ENCODE measurements at places on chromosomes 2 and 18. TPM values are rescaled to one million over a fixed set of nuclear protein-coding genes. Genes with fewer than 3 reads are reported as not detected.

REG3A gene
- total RNA-seq, result not detected

LIMS4 gene
- 0.41 TPM for total RNA-seq

DSC2 gene
- 5.3 TPM for total RNA-seq

ZNF407 gene
- 22.0 TPM for total RNA-seq

ERLEC1 gene
- 54.2 TPM for total RNA-seq

PKDCC gene
- 19.6 TPM for total RNA-seq

TMEFF2 gene
- total RNA-seq, result 37.5 TPM

ALPI gene
- total RNA-seq, result not detected

SATB2 gene
- 440 TPM for total RNA-seq

HOXD13 gene
- total RNA-seq, result not detected

CCDC195 gene
- total RNA-seq, result not detected

SS18 gene
- 49.3 TPM for total RNA-seq

UGT1A3 gene
- total RNA-seq, result not detected

SCN9A gene
- total RNA-seq, result 68.5 TPM

GRB14 gene
- total RNA-seq, result 15.1 TPM

KLHL30 gene
- under 0.01 TPM for total RNA-seq

UGGT1 gene
- total RNA-seq, result 51.8 TPM

C2orf76 gene
- 11.0 TPM for total RNA-seq

IL36G gene
- under 0.01 TPM for total RNA-seq

RAB3GAP1 gene
- 61.1 TPM for total RNA-seq

RFX8 gene
- total RNA-seq, result 0.41 TPM

UGT1A10 gene
- not detected for total RNA-seq

NETO1 gene
- 44.4 TPM for total RNA-seq

TNFAIP6 gene
- total RNA-seq, result 0.41 TPM

RIT2 gene
- total RNA-seq, result 29.3 TPM

ADI1 gene
- 11.8 TPM for total RNA-seq

MBD2 gene
- total RNA-seq, result 18.3 TPM

ABCB11 gene
- total RNA-seq, result under 0.01 TPM

ATP6V1B1 gene
- not detected for total RNA-seq

LTBP1 gene
- 22.8 TPM for total RNA-seq

DSC3 gene
- 0.82 TPM for total RNA-seq

IL1RL2 gene
- 0.82 TPM for total RNA-seq

PARD6G gene
- 9.4 TPM for total RNA-seq

MAP4K3 gene
- total RNA-seq, result 104 TPM

RNU2-63P gene
- not detected for total RNA-seq

FOXI3 gene
- total RNA-seq, result 0.41 TPM

CYP27C1 gene
- 2.4 TPM for total RNA-seq

CNTNAP5 gene
- total RNA-seq, result 30.6 TPM

SLC4A5 gene
- total RNA-seq, result 1.2 TPM

NR4A2 gene
- 15.1 TPM for total RNA-seq

PLEKHH2 gene
- total RNA-seq, result 7.3 TPM

LRP1B gene
- 84.0 TPM for total RNA-seq

APCDD1 gene
- 10.6 TPM for total RNA-seq

CROCC2 gene
- not detected for total RNA-seq

CPLX4 gene
- not detected for total RNA-seq

KCNF1 gene
- total RNA-seq, result 20.0 TPM

GLB1L gene
- 4.9 TPM for total RNA-seq

VIT gene
- total RNA-seq, result 0.41 TPM

AQP12A gene
- total RNA-seq, result not detected

AMER3 gene
- total RNA-seq, result 44.0 TPM

FBXO36 gene
- 7.3 TPM for total RNA-seq

All from frontal cortex (tissue), 4 donors.